CD4-positive, CD25-positive, alpha-beta regulatory T cell (primary cell): ENCODE measurements at places on chromosomes 3 and 15. TPM values are rescaled to one million over a fixed set of nuclear protein-coding genes. Genes with fewer than 3 reads are reported as not detected.
A peak's percentile ranks its signal among the peaks of the same experiment; 100 is the strongest.

DNA sequence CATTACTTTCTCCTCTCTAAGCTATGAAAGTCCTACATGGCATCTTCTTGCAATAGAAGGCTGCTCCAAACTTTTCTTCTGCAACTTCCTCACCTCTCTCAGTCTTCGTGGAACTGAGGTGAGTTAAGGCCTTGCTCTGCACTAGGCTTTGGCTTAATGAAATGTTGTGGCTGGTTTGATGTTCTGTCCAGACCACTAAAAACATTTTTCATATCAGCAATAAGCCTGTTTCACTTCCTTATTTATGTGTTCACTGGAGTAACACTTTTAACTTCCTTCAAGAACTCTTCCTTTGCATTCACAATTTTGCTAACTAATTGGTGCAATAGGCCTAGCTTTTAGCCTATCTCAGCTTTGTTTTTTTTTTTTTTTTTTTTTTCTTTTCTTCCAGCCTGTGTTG is 335.3 kb upstream of the NECTIN3 start:
- no peak for DNase-seq

- peak; percentile 86 for DNase-seq
Measured at GRCh38 chr3:12556690-12557472, at the start of gene MKRN2. TSS of gene MKRN2 (plus strand) at chr3:12557087. CDS start at chr3:12557151, 64 bp downstream.

- no peak for DNase-seq
Measured at GRCh38 chr3:139934613-139935015, 371 bp upstream of the CLSTN2 start.

- DNase-seq, result no peak
Measured at GRCh38 chr15:96578393-96578792, 247.9 kb downstream of the NR2F2 start.

GRCh38 chr3:188092648-188093047 is 61.3 kb upstream of the LPP start:
- no peak for DNase-seq

- DNase-seq, result no peak
Measured at GRCh38 chr3:147049821-147050220, 356.5 kb downstream of the ZIC4 start.

DNA sequence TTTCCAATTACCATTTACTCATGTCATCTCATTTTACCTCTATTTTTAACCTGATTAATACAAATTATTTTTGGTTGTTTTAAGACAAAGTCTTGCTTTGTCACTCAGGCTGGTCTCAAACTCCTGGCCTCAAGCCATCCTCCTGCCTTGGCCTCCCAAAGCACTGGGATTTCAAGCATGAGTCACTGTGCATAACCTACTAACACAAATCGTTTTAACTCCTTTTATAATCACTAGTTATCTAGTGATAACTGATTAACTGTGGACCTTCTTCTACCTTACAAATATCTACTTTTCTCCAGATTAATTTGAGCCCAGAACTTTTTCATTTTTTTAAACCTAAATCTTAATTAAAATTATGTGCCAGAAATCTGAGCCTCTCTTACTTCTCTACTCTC is 4.6 kb downstream of the ATP13A3 start:
- no peak for DNase-seq

DNA sequence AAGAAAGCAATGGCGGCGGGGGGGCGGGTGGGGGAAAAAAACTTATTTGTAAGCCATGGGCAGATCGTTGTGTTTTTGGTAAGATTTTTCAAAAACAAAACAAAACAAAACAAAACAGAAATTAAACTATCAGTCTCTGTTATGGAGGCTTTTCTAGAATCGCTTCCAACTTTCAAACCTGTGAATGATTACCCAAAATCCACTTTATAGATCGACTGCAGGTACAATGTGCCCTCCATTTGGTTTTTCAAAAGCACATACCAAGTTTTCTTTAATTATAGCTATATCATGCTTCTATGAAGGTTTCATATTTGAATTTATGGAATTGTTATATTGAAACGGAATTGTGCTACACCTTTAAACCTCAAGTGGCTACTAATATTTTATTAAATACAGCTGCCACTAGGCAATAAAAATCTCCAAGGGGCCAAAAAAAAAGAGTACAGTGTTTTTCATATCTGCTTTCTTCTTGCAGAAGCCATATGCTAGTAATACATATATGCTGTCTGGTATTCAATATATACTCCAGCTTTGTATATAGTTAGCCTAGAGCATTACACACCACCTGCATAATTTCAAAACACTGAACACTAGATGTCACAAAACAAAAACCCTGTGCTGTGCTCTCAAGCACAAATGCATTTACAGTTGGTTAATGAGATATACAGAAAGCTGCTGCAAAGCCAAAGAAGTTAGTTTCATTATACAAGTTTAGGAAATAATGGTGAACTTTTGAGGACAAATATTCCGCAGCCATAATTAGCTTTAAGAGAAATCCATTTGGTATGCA is 683.8 kb upstream of the NR2F2 start:
- DNase-seq, result no peak

- no peak for DNase-seq
Measured at GRCh38 chr3:3020209-3020608, 90.0 kb downstream of the IL5RA start.

GRCh38 chr3:13249664-13250390 is 170.3 kb downstream of the NUP210 start:
- no peak for DNase-seq

DNA sequence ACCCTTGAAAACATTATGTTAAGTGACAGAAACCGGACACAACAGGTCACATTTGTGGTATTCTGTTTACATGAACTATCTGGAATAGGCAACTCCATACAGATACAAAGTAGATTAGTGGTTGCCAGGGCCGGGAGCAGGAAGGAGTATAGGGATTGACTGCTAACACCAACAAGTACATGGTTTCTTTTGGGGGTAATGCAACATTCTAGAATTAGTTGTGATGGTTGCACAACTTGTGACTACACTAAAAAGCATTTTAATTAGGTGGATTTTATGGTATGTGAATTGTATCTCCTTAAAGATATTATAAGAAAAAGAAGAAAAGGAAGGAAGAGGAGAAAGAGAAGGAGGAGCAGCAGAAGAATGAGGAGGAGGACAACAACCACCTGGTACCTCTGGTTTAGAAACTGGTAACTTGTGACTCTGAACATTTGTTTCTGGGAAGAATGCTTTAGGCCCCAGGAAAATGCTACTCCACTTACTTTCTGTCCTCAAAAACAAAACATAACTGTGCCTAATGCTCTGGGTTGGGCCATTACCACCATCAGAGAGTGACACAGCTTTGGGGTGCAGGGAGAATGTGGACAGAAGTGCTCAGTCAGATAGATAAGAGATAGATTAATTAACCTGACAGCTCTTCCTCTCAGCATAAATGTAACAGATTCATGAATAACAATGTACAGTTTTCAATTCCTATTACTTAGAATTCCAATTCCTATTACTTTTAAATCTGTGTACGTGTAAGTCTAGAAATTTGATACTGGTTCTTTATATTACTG is 20.3 kb downstream of the SETMAR start:
- no peak for DNase-seq

GRCh38 chr3:130905551-130905950 is 11.7 kb downstream of the ATP2C1 start:
- DNase-seq, result no peak

- DNase-seq, result no peak
Measured at GRCh38 chr3:45487508-45487907, 99.1 kb downstream of the LARS2 start.

DNA sequence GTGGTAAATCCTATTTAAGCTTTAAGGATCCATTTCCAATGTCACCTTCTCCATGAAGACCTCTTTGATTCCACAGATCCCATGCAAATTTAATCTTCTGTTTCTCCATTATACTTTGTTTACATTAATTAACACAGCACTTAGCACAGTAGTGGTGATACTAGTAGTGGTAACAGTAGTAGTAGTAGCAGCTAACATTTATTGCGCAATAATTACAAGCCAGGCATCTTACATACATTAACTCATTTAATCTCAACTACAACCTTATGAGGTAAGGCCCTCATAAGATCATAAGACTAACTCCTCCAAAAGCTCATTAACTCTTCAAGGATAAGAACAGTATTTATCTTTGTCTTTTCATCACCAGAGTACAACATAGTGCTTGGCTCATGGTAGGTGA is 54.8 kb upstream of the FSIP1 start:
- DNase-seq, result no peak

- no peak for DNase-seq
Measured at GRCh38 chr15:84888639-84889038, 4.2 kb downstream of the SLC28A1 start.

The DUOX1 gene
- polyA plus RNA-seq, result 0.72 TPM

The GTPBP8 gene
- 18.8 TPM for polyA plus RNA-seq

The SERINC4 gene
- 2.8 TPM for polyA plus RNA-seq

The PLIN1 gene
- polyA plus RNA-seq, result not detected
